Neuronal stem cell (in vitro differentiated cells): ENCODE measurements at places on chromosomes 6 and 20.

DNA sequence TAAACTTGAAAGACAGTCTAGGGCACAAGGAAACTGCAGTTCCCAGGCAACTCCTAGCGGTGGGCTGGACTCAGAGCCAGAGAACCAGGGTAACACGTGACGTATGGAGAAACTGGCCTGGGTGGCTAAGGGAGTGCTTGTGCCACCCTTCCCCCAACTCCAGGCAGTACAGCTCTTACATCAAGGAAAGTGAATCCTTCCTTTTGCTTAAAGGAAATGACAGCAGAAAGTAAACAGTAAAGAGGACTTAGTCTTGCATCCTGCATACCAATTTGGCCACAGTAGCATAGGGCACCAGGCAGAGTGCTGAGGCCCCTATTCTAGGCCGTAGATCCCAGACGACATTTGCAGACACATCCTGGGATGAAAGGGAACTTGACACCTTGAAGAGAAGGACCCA, 322.8 kb downstream of the CD109 start:
- no peak for DNase-seq
- H3K4me3 ChIP-seq, result no peak overlapping the region
- no peak overlapping the region for H3K27ac ChIP-seq
- H3K36me3 ChIP-seq, result no peaks in the 10 kb centered on the region
- no peaks in the 10 kb centered on the region for H3K27me3 ChIP-seq

DNA sequence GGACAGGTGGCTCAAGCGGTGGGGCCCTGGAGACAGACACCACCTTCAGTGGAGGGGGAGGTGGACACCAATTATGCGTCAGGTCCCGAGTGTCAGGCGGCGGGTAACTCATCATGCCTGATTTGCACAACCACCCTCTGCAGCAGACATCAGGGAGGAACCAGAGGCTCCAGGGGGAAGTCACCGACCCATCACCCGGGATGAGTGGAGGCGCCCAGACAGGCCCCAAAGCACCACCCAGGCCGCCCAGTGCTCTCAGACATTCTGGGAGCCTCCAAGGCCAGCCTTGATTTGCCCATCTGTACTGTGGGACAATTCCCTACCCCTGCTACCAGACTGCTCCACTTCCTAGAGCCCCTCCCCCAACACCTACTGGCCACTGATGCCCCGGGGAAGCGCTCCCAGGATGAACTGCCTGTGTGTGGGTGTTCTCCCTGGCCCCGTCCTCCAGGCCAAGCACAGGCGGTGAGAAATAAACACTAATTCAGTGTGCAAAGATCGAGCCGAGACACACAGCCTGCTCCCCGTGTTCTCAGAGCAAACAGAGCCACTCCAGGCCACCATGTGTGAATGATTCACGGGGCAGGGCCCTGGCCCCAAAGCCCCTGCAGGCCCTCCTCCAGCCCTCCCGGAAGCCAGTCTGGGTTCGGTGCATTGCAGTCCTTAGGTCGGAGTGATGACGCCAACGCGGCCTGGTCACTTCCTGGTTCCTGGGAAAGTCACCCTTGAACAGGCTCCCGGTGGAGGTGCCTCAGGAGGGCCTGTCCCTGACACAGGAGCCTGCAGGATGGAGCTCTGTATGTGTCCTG, 107.2 kb downstream of the ASXL1 start:
- peaks cover 21% of the 10 kb centered on the region for H3K4me1 ChIP-seq
- no peak for DNase-seq
- H3K27me3 ChIP-seq, result no peaks in the 10 kb centered on the region
- H3K36me3 ChIP-seq, result peaks cover 2% of the 10 kb centered on the region
- no peak overlapping the region for H3K4me3 ChIP-seq

DNA sequence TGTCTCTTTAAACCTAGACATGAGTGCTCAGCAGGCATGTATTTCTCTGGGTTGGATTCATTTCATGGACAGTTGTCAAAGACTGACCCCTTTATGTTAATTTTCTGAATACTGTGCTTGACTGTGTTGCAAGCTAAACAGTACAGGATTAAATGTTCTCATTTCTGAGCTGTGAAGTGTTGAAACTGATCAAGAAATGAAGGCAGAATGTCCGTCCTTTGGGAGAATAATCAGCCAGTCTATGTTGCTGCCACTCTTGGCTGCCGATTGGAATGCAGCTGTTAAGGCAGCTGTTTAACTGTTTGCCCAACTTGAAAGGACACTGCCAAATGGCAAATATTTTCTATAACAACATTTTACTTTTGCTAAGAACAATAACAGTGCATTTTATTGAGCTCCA, 87.3 kb downstream of the CEP57L1 start:
- no peaks in the 10 kb centered on the region for H3K27me3 ChIP-seq
- H3K27ac ChIP-seq, result no peak overlapping the region
- no peak for DNase-seq
- H3K4me3 ChIP-seq, result no peak overlapping the region

GRCh38 chr6:70839286-70840266, 117.3 kb downstream of the B3GAT2 start:
- no peaks in the 10 kb centered on the region for H3K36me3 ChIP-seq
- H3K27me3 ChIP-seq, result no peaks in the 10 kb centered on the region
- H3K4me1 ChIP-seq, result no peaks in the 10 kb centered on the region
- no peak for DNase-seq

GRCh38 chr6:167118839-167119238, 4.1 kb upstream of the CCR6 start:
- DNase-seq, result no peak
- no peaks in the 10 kb centered on the region for H3K36me3 ChIP-seq
- peaks cover 3% of the 10 kb centered on the region for H3K4me1 ChIP-seq
- no peaks in the 10 kb centered on the region for H3K27me3 ChIP-seq
- H3K27ac ChIP-seq, result no peak overlapping the region
- no peak overlapping the region for H3K4me3 ChIP-seq

DNA sequence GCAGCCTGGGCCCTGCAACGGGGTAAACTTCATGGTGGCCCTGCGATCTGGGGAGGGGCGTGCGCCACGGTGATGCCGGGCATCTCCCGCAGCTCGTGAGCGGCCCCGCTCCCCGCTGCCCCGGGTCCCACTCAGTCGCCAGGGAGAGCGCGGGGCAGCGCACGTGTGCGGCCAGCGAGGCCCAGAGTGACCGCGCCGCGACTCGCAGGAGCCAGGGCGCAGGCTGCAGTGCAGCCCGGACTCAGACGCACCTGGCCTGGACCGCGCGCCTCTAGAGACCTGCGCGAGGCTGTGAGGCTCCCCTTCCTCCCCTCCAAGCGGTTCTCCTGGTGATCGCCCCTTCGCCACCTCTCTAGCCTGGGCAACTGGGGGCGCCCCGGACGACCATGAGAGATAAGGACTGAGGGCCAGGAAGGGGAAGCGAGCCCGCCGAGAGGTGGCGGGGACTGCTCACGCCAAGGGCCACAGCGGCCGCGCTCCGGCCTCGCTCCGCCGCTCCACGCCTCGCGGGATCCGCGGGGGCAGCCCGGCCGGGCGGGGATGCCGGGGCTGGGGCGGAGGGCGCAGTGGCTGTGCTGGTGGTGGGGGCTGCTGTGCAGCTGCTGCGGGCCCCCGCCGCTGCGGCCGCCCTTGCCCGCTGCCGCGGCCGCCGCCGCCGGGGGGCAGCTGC, 652 bp downstream of the BMP6 start:
- peaks cover 51% of the 10 kb centered on the region for H3K27me3 ChIP-seq
- peak overlapping the region; percentile 47 for H3K4me3 ChIP-seq
- no peak overlapping the region for H3K27ac ChIP-seq
- H3K4me1 ChIP-seq, result peaks cover 11% of the 10 kb centered on the region
- peak; percentile 26 for DNase-seq

DNA sequence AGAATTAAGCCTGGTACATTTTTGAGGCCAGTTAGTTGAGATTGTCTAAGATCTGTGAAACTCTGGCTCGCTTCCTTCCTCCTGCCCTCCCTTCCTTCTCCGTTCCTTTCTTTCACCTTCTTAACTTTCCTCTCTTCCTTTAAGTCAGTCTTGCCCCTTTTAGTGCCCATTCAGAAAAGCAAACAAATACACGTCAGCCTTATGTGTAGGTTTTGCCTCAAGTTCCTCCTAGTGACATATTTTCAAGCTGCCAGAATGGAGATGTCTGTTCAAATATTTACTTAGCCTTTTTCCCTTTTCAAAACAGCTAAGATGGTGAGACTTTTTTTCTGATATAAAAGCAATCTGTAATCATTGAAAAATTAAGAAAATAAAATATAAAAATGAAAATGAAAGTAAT, 178.4 kb downstream of the FARS2 start:
- no peak for DNase-seq
- no peaks in the 10 kb centered on the region for H3K27me3 ChIP-seq
- no peaks in the 10 kb centered on the region for H3K4me1 ChIP-seq
- H3K4me3 ChIP-seq, result no peak overlapping the region
- no peaks in the 10 kb centered on the region for H3K36me3 ChIP-seq

GRCh38 chr6:434051-434705, 42.6 kb downstream of the IRF4 start:
- DNase-seq, result no peak
- no peaks in the 10 kb centered on the region for H3K4me1 ChIP-seq
- H3K36me3 ChIP-seq, result no peaks in the 10 kb centered on the region
- no peaks in the 10 kb centered on the region for H3K27me3 ChIP-seq
- no peak overlapping the region for H3K27ac ChIP-seq

GRCh38 chr6:220721-221475, 71.4 kb upstream of the DUSP22 start:
- H3K4me1 ChIP-seq, result peaks cover 12% of the 10 kb centered on the region
- H3K4me3 ChIP-seq, result no peak overlapping the region
- no peak overlapping the region for H3K27ac ChIP-seq
- DNase-seq, result no peak
- H3K36me3 ChIP-seq, result no peaks in the 10 kb centered on the region
